ENCODE measurements at places on chromosomes 7 and 10. TPM values are rescaled to one million over a fixed set of nuclear protein-coding genes. Genes with fewer than 3 reads are reported as not detected.

The LRRN3 gene
- 7.0 TPM for polyA plus RNA-seq

The PI4K2A gene
- polyA plus RNA-seq = 9.5 TPM

The CLRN3 gene
- polyA plus RNA-seq = not detected

The GNA12 gene
- 26.5 TPM for polyA plus RNA-seq

The ACADSB gene
- polyA plus RNA-seq = 12.7 TPM

The FKBP6 gene
- 0.23 TPM for polyA plus RNA-seq

The PHKG1 gene
- polyA plus RNA-seq = 41.5 TPM

The ST8SIA6 gene
- 1.3 TPM for polyA plus RNA-seq

The BRAF gene
- polyA plus RNA-seq = 9.8 TPM

The C7orf33 gene
- 1.1 TPM for polyA plus RNA-seq

The SSMEM1 gene
- polyA plus RNA-seq = not detected

The GIMAP8 gene
- 6.1 TPM for polyA plus RNA-seq

The VWA2 gene
- polyA plus RNA-seq = 0.48 TPM

The SVIL gene
- 223 TPM for polyA plus RNA-seq

The PBLD gene
- polyA plus RNA-seq = 8.6 TPM

The EIF3B gene
- polyA plus RNA-seq = 90.2 TPM

The SMKR1 gene
- polyA plus RNA-seq = 0.14 TPM

The GIMAP6 gene
- 14.0 TPM for polyA plus RNA-seq

The ADAMTS14 gene
- polyA plus RNA-seq = 17.9 TPM

The RSPH10B gene
- 0.30 TPM for polyA plus RNA-seq

The ANKRD61 gene
- 1.0 TPM for polyA plus RNA-seq

Measured in forelimb muscle (tissue), 1 donor.